ENCODE measurements at places on chromosomes 4 and X.

GRCh38 chrX:136525738-136526606, 6.0 kb upstream of the VGLL1 start:
- no peak for DNase-seq

- DNase-seq: no peak
These were observed at the start of gene FRMD7 for GRCh38 chrX:132127743-132128142. Gene FRMD7 (minus strand): TSS chrX:132128020. CDS start chrX:132127844, 176 bp downstream.

DNA sequence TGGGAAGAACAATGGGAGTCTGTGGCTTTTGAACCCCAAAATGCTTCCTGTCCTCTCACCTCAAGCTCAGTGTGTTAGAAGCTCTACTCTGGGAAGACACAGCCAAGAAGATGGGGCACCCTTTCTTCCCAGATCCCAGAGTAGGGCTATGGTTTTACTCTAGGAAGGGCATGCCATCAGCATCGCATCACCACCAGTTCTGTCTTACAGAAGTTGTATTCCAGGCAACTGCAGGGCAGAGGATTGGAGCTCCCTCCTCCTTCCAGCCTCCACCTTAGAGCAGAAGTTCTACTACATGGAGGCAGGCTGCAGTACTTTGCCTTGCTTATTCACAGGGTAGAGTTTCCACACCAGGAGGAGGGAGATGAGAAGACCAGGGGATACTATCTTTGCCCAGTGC, 18.1 kb upstream of the ZFX start:
- DNase-seq: no peak

DNA sequence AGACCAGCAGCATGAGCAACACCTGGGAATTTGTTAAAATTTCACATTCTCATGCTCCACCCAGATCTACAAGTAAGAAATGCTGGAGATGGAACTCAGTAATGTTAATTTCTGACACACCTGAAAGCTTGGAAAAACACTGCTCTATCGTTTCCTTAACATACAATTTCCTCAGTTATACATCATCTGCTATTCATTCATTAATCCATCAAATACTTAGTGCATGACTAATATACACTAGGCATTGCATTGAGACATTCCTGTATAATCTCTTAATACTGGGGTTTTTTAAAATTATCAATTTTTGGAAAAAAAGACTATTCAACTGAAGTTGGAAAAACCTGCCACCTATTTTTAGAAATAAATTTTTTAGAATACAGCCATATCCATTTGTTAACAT, 106.1 kb downstream of the CHM start:
- no peak for DNase-seq

DNA sequence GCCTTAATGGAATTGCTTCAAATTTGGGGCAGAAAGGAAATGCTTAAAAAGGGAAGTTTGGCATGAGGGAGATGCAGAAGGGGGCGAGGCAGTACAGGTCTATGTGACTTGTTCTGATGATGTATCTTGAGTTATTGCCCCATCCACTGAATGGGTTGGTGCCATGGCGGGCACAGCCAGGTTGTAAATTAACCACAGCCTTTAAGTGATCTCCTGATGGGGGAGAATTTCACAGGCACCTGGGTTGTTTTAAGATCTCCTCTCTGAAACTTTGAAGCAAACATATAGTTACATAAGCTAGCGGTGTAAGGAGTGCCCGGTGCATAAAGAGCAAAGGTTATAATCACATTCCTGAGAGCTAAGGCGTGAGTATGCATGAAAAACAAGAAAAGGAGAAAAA, 37.0 kb downstream of the NPY5R start:
- DNase-seq: no peak

DNA sequence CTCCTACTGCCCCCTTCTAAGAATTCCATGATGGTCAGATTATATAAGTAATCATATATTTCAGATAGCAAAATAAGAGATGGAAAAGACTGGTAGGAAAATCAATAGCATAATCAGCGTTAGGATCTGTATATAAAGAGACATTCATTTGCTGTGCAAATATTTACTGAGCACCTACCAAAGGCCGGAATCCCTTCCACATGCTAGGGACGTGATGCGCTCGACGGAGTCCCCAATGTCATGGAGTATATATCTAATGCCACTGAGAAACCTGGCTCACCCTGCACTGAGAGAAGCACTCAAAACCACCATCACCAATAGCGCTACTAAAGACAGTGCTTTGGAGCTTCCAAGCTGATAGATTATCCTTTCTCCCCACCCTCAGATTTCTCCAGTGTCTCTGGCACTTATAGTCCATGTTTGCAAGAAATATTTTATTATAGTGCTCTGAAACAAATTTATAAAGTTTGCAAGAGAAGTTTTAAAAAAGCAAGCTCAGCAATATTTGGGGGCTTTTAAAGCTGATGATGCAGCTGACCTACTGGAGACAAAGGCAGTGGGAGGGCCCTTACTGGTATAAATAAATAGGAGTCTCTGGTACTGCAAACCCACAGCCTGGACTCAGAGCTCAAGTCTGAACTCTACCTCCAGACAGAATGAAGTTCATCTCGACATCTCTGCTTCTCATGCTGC, at the start of gene CXCL13:
Gene CXCL13 (plus strand): TSS at position 611 of the 693 bp plus-strand sequence. CDS start 46 bp downstream, at position 657.
- no peak for DNase-seq

- no peak for DNase-seq
These were observed 21.8 kb downstream of the ANK2 start for GRCh38 chr4:113071274-113071673.
